ENCODE measurements at places on chromosomes 3 and 15.

DNA sequence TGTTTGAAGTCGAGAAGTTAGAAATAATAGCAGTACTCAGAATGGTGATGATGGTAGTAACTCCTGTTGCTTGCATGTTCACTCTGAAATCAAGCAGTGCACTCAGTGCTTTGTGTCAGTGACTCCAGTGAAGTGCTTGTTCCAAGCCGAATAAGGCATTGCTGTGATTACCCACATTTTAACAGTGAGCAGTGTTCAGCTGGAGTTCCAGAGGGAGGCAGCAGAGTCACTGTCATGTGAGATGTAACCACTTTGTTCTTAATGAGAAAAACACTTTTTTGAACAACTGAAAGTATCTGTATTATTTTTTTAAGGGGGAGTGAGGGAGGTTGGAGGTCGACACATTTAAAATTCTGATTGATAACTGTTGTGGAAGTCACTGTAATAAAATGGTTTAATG, 3.7 kb downstream of the MDFIC2 start:
- DNase-seq: no peak

GRCh38 chr3:162597226-162597625, 1100.6 kb downstream of the OTOL1 start:
- no peak for DNase-seq

DNA sequence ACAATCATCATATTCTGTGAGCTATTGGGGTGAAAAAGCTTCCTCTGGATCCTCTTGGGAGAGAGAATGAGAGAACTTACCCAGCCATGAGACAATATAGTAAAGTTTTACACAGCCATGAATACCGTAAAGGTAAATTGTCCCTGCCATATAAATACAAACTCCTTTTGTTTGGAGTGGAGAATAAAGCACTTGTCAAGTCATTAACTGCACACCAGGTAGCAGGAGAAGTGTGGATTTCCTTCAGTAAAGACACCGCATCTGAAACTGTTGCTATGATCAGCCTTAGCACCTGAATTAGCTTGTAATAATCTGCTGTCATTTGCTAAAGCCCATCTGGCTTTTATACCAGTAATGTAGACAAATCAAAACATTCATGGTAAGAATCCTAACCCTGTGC, 336.6 kb upstream of the SLCO3A1 start:
- no peak for DNase-seq

- DNase-seq: no peak
Observed at GRCh38 chr3:10108091-10108490, at the start of gene FANCD2OS. Gene FANCD2OS, minus strand, starts transcription at chr3:10108255. Its CDS starts 3,481 bp downstream, at chr3:10104774.

DNA sequence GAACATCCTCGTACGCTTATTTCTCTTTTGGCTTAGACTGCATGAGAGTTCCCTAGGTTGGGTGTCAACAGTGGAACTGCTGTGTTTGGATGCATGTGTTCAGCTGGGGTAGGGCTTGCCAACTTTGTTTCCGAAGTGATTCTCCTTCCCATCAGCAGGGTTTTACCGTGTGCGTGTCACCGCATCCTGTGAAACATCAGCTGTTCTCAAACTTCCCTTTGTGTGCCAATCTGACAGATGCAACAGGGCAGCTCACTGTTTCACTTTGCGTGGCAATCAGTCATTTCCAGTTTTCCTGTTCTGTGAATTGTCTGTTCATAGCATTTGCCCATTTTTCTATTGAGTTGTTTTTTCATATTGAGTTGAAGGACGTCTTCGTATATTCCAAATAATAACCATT, 218.8 kb downstream of the VPS13C start:
- DNase-seq: no peak

DNA sequence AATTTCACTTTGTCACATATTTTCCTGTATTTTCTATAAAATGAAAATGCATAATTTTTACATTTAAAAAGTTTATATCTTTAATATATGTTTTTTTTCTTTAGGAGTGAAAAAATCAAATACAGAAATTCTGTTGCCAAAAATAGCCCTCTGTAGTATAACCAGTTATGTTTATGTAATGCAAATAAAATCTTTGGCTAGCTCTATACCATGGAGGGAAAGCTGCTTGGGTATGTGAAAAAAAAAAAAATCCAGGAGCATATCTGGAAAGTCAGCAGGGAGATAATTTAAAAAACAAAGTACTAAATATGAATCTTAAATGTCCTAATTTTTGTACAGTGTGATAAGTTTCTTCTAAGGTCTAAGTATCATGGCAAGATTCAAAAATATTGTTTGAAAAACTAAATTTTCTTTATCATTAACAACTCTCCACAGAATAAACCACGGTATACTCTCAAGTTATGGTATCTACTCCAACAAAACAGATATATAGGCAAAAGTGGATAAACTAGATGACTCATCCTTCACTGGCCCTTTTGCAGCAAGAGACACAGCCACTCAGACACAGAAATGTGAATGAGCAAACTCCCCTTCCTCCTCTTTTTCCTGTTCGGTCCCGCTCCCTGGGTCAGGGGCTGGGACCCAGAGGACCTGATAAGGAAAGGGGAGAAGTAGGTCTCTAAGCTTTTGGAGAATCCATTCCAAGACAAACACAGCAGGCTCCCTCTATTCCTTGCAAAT, 66.6 kb downstream of the PDZRN3 start:
- DNase-seq: no peak

GRCh38 chr3:49032646-49033304, 3.6 kb upstream of the IMPDH2 start:
- no peak for DNase-seq

GRCh38 chr3:141507392-141508066, 20.7 kb downstream of the RASA2 start:
- DNase-seq: no peak

GRCh38 chr3:62451211-62451887, 78.0 kb upstream of the FEZF2 start:
- no peak for DNase-seq

- no peak for DNase-seq
Observed at GRCh38 chr3:58952128-58952917, 97.5 kb downstream of the CFAP20DC start.

DNA sequence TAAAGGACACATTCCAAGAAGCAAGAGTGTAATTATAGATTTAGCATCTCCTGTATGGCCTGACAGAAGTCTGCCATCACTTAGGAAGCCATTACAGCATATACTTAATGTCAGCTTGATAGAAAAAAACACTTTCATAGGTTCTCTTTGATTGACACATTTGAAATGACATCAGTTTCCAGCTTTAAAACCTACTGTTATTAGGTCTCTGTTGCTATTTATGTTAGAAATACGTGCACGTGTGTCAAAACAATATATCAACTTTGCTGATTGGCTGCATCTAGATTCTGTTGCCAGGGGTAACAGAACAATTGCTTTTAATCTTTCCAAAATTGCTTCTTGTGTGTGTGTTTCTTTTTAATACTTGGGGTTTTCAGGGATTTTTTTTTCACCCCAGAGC, 389.3 kb upstream of the ATP11B start:
- no peak for DNase-seq

DNA sequence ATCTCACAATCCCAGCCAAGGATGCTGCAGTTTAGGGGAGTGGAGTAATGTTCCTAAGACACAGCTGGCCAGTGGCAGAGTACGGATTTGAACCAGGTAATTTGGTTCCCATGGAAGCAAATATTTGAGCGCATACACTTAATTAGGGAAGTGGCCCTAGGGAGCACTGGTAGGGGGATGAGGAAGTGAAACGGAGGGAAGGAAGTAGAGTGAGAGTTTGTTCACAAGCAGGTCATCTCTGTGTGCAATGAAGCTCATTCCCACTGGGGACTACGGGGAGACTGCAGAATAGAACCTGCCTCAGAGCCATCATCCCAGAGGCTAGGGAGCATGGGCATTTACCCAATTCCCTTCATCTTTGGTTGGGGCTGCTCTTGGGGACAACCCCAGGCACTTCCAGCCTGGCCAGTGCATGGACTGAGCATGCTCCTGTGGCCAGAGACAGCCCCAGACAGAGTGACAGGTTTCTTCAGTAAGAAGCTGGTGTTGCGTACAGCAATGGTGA, 317.2 kb upstream of the PROK2 start:
- DNase-seq: no peak

- DNase-seq: no peak
Observed at GRCh38 chr3:183108001-183108449, 8.7 kb upstream of the MCCC1 start.

DNA sequence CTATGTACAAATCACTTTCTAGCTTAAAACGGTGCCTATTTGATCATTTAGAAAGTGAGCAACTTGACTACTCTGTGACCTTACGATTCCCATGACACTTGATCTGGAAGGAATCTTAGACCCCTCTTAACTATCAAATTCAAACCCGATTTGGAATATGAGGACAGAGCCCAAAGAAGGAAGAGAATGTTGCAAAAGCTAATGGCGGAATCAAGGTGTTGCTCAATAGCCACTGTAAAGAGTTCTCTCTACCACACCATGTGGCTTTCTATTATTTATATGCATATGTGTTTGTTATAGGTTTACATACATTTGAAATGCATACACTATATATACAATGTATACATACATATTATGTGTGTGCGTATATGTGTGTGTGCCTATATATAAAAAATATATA, 39.9 kb downstream of the PYDC2 start:
- no peak for DNase-seq

GRCh38 chr3:158260392-158260791, 150.5 kb downstream of the RSRC1 start:
- DNase-seq: no peak

DNA sequence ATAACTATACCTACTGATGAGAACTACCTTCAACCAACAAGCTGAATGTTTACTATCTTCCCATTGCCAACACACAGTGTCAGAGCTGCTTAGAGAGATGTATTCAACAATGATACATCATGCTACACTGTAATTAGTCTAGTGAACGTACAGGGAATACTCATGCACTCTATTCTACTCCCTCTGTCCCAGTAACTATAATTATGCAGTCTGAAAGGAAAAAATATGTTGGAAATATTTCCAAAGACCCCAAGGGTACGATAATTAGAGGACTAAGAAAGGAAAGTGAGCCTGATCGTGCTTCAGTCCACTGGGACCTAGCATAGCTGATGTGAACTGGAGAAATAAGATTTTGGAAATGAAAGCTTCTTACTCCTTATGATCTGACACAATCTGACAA, 36.9 kb upstream of the FSIP1 start:
- no peak for DNase-seq
